Fibroblast of lung (primary cell): ENCODE measurements at places on chromosomes 2 and 18.

- DNase-seq: no peak
Measured at GRCh38 chr2:191983186-191983585, 136.3 kb upstream of the CAVIN2 start.

- DNase-seq: no peak
Measured at GRCh38 chr2:32940316-32940997, 6.3 kb upstream of the LTBP1 start.

DNA sequence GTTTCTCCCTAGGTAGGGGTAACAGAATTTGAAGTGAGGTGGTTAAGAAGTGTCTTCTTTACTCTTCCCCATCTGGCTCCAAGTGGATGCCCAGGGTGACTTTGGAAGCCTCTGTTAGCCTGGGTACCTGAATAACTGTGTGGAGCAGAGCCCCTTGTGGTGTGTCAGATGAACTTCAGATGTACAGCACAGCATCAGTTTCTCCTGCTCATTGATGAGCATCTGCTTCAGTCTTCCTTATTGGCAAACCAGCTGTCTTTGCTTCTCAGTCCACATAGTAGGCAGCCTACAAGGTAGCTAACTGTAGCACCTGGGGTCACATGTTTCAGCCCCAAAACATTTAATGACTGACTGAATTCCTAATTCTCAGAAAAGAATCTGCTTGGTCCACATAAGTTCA is 56.2 kb upstream of the ATP8B1 start:
- peak; percentile 33 for DNase-seq

- peak; percentile 16 for DNase-seq
Measured at GRCh38 chr18:8424917-8425725, 184.1 kb upstream of the RAB12 start.

GRCh38 chr2:183390109-183390508 is 265.9 kb downstream of the NUP35 start:
- DNase-seq: no peak

- DNase-seq: no peak
Measured at GRCh38 chr2:33073018-33073417, 126.3 kb downstream of the LTBP1 start.

- no peak for DNase-seq
Measured at GRCh38 chr2:136051725-136052048, 66.3 kb upstream of the DARS1 start.

- DNase-seq: peak; percentile 76
Measured at GRCh38 chr2:224545884-224546644, 39.1 kb downstream of the CUL3 start.

DNA sequence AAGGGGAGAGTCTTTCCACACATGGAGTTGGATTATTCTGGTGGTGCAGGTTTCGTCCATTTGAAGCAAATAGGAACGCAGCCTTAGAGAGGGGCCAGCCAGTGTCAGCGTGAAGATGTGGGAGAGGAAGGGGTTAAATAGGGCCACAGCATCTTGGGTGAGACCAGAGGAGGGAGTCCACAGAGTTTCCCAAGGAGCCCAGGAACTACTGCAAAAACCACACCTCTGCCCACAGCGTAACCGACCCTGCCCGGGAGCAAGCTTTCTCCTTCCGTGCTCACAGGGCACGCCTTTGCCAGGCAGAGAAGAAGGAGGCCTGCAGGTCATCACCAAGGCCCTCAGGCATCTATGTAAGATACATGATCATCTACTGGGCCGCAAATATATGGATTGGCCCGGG is 314.5 kb downstream of the AGAP1 start:
- no peak for DNase-seq

- DNase-seq: peak; percentile 45
Measured at GRCh38 chr2:196316050-196316430, 144.7 kb upstream of the STK17B start.

- peak; percentile 65 for DNase-seq
Measured at GRCh38 chr2:28810384-28811285, at the start of gene SPDYA. Gene SPDYA (plus strand): TSS chr2:28810834. CDS start chr2:28816015, 5,181 bp downstream.

GRCh38 chr2:223865907-223866508 is 28.6 kb upstream of the AP1S3 start:
- no peak for DNase-seq

DNA sequence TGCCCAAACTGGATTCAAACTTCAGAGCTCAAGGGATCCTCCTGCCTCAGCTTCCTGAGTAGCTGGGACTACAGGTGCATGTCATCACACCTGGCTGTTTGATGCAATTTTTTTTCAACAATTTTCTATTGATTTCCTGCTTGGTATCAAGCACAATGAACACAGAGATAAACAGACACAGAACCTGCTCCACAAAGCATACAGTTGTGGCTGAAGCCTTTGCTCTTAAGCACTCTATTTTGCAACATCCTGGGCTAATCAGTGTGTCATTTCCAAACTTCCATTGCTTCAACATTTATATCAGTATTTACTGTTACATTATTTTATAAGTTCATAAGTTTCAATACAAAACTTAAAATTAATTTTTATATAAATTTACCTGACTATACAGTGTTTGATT is 79.4 kb downstream of the NEB start:
- no peak for DNase-seq

GRCh38 chr18:513826-514530 is 13.5 kb upstream of the COLEC12 start:
- DNase-seq: no peak

DNA sequence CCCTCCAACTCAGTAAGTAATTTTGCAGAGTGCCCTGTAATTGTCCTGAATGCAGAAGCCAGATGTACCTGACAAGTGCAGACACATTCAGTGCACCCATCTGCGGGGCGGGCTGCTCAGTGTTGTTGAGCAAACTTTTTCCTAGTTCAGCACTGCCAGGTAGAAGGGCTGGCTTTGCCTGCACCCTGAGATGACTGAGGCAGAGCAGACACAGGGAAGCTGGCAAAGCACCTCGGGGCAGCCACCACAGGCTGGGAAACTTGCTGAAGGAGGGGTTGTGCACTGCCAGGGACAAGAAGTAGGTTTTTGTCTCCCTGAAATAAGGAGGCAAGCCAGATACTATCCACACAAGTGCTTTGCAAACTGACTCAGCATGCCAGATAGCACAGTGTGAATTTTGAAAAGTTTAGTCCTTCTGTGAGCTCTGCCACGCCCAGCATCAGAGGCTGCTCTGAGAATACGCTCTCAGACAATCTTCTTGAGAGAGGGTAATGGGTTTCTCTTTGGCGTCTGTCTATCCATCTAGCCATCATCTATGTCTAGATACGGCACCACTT is 62.3 kb downstream of the SOWAHC start:
- no peak for DNase-seq

- DNase-seq: no peak
Measured at GRCh38 chr2:241082341-241083090, 19.6 kb downstream of the MTERF4 start.

- DNase-seq: peak; percentile 52
Measured at GRCh38 chr2:224069172-224069571, 30.1 kb upstream of the SERPINE2 start.

GRCh38 chr18:60865801-60866200 is 467.4 kb upstream of the CDH20 start:
- DNase-seq: no peak

DNA sequence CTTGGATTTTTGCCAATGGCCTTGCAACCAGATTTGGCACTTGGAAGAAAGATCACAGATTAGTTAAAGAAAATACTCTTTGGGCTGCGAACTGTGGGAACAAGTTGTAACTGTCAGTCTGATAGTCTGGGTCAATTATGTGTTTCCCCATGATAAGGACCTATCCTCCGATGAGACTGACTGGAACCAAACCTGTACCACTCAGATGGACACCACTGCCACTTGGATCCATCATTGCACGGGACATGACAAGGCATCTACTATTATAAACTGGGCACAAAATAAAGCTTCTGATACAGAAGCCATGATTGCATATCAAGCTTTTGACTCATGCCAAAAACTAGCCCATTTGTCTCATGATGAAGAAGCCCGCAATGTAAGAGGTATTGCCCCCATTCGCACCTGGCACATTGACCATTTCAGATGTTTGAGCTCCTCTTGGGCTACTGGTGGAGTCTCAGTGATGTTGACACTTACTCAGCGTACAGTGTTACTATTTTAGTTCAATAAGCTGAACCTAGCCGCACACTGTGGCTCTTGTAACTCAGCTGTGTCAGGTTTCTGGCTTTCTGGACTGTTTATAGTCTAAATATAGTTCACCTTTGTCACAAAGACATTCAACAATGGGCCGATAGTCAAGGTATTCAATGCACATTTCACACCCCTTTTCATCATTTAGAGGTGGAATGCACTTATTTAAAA is 179.8 kb upstream of the RBBP8 start:
- no peak for DNase-seq

- DNase-seq: no peak
Measured at GRCh38 chr2:29035016-29035745, 39.1 kb downstream of the PCARE start.

- DNase-seq: peak; percentile 81
Measured at GRCh38 chr2:233542507-233542906, 24.1 kb downstream of the USP40 start.

DNA sequence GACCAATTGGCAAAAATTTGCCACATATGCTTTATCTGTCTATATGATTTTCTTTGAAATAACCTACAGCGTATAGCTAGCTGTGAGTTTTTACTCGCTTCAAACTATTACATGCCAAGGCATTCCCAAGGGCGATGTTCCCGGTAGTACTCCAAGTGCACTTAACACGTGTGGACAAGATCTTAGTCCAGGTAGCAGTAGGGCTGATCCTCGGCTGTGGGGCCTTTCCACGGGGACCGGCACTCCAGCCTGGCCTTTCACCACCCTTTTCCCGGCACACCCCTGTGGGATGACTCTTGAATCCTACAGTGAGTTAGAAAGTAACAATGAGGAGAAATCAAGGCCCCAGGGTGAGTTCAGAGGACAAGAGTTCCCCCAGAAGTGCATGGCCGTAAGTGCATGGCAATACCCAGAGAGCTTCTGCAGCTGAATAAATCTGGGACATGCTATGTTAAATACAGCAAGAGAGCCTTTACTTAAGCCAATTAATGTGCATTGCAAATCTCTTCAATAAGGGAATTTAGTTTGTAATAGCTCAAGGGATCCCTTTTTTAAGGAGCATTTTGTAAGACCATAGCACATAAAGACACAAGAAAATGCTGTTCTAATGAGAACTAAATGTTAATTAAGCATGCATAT is 26.4 kb downstream of the CHMP1B start:
- DNase-seq: no peak

DNA sequence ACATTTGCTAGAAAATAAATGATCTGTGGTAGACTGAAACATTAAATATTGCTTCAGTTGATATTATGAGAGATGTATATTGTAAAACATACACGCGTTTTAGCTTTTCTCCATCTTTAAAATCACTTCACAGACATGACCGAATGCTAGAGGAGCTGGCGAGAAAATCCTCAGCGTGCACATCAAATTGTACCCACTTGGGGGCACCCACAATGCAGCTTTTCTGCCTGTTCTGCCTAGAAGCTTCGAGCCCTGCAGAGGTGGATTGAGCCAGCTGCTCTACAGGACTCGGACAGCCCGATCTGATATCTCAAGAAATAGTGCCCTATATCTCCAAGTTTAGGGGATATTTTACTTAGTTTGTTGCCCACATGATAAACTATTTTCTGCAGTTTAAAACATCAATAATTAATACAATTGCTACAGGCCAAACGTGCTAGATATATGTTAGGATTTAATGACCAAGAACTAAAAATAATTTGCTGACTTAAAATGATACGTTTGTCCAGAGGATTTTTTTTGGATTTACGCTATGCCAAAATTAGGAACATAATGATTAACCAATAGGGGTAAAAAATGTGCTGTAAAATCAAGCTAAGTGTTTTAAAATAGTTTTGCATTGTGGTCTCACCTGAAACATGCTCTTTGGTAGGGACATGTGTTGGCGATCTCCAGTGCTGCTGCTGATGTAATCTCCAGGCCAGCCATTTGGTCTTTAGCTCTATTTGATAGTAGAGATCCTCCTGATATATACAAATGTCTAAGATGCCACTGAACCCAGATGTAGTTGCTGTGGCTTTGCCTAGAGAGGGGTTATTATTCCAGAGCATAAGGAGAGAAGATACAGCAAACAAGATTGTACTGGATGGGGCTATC is 22.3 kb upstream of the ATP5MC3 start:
- peak; percentile 35 for DNase-seq

DNA sequence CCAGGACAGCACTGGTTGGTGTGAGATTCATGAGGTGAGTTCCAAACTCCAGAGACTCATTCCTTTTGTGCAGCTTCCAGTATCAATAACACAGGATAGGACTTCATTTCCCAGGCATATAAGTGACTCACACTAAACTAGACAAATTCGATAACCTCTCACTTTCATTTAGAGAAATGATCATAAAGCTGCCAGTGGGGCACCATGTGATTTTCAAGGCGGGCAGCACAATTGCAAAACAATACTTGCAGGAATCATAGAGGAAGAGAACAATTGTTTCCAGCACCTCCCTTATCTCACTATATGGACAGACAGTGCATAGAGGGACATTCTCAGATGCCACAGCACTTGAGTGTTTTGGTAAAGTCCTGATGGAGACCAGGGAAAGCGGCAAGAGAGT is 31.3 kb upstream of the DNAH7 start:
- DNase-seq: peak; percentile 45

- no peak for DNase-seq
Measured at GRCh38 chr18:48580066-48580465, 41.2 kb downstream of the CTIF start.

- DNase-seq: no peak
Measured at GRCh38 chr18:70310560-70311320, 21.9 kb downstream of the SOCS6 start.

DNA sequence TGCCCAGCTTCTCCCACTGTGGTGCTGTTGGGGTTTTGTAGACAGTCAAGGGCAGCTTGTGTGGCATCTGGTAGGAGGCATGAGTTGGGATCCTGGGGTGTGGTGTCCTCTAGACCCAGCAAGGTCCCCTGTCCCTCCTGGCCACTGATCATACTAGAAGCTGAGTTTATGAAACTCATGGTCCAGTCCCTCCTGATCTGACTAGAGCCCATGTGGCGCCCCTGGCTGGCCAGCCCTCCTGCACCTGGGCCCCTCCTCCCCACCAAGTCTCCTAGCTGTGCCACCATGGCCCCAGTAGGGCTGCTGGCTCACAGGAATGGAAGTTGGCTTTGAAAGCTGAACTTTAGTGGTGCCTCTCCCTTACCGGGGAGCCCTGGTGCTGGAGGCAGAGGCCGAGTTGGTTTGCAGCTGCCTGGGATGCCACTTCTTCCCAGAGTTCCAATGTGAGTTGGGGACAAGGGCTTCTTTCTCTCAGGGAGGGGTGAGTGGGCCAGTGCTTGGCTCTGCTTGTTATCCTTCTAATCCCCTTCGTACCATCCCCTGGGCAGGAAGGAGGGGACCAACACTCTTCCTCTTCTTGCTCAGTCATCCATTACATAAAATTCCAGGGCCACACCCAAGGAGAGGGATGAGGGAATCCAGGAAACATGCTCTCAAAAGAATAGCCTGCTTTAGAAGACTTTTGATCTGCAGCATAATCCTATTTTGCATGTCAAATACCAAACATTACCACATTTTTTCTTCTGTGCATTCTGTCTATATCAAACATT is 37.5 kb upstream of the HAAO start:
- DNase-seq: no peak
